ENCODE measurements at places on chromosomes 11 and 22.
A peak's percentile ranks its signal among the peaks of the same experiment; 100 is the strongest.

DNA sequence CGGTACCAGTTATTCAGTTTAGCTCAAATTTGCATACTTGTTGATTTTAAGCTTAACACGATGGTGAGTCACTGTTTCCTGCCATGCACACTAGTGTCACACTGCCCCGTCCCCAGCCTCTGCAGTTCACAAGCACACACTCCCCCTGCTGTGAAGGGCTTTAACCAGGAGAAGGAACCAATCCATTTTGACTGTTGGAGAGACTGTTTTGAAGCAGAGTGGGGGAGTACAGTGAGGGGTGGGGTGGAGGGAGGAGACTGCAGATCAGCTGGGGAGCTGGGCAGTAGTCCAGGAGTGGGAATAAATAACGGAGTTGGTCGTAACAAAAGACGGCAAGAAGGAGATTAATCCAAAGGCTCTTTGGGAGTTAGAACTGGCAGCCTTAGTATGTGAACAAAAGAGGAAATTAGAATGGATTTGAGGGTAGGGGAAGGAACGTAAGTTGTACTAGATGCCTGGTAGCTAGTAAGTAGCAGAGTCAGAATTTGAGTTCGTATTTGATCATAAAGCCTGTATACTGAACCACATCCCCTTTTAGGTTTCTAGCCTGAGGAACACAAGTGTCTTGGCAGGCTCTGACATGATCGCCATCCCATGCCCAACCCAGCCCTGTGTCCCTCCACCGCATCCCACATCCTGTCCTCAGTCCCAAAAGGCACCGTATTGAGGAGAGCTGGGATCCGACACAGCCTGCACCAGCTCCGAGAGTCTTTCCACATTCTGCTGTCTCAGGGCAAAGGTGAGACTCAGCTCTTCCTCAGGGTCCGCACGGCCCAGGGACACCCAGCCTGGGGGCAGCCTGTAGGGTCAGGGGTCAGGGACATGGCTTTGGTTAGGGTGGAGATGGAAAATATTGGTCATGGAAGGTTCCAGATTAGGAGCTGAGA lies 862 bp downstream of the TPP1 start:
- no peak for DNase-seq

DNA sequence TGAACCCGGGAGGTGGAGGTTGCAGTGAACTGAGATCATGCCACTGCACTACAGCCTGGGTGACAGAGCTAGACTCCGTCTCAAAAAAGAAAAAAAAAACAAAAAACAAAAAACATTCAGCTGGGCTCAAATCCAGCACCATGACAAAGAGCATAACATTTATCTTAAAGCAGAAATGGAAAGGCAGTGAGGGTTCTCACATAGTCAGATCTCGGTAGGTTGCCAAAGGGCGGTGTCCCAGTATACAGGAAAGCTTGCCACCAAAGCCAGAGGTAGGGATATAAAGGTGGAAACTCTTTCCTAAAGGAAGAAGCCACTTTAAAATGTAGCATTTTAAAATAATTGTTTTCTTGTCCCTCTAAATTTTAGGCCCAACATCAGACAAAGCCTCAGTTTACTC lies 22.4 kb upstream of the CAPRIN1 start:
- no peak for DNase-seq

DNA sequence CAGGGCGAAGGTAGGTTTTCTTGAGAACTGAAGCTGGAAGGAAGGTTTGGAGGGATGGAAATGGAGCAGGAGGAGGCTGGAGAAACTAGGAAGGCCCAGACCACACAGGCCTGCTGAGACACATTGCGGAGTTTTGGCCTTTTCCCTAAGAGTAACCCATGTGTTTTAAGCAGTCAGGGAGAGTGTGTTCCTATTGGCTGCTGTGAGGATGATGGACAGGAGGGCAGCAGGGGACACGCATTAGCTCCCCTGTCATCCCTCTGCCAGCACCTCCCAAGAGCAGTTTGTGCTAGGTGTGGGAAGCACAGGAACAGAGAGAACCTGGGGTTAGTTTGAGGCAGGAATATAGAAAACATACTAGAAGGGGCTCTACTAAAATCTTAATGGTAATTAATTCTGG lies 842.1 kb downstream of the TBC1D22A start:
- DNase-seq: no peak

- no peak for DNase-seq
These were observed 133.5 kb downstream of the RBFOX2 start for GRCh38 chr22:35894937-35895708.

- DNase-seq: no peak
These were observed 270.0 kb downstream of the SOX6 start for GRCh38 chr11:16086229-16086819.

DNA sequence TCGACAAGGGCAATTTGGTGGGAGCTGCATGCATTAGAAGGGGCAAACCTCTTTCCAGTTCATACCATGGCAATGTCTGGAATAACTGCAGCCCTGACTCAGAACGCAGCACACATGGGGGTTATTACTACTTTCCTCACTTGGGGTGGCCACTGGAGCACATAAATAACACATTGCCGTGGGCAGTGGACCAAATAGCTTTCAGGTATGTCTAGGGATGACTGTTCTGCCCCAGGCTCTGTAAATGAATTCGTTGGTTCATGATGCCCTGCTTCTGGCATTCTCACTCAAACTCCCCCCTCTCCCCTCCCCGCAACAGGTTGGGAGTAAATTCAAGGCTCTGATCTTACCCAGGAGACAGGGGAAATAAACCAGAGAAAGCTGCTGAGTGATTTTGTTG lies 238.0 kb upstream of the PLET1 start:
- no peak for DNase-seq

DNA sequence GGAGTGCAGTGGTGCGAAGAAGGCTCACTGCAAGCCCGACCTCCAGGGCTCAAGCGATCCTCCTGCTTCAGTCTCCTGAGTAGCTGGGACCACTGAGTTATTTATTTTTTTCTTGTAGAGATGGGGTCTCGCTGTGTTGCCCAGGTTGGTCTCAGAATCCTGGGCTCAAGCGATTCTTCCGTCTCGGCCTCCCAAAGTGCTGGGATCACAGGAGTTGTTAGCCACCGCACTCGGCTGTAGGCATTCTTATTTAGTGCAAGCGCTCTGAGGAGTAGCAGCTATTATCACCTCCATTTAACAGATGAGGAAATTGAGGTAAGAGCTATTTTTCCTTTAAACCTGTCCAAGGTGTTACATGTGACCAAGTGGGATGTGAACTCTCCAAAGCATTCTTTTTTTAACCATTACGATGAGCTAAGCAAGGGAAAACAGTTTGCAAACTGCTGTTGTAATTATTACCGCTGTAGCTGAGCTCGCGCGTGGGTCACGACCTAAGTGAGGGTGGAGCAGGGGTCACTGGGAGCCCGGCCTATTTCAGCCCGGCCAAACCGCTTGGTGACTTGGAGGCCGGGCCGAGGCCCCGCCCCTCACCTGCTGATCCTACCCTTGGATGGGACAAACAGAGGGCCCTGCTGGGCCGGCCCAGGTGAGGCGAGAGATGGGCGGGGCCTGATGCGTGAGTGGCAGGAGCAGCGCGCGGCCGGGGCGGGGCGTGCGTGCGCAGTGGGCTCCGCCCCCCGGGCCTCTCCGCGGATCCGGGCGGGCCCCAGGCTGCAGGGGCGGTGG lies 449 bp upstream of the KREMEN1 start:
- peak; percentile 78 for DNase-seq

DNA sequence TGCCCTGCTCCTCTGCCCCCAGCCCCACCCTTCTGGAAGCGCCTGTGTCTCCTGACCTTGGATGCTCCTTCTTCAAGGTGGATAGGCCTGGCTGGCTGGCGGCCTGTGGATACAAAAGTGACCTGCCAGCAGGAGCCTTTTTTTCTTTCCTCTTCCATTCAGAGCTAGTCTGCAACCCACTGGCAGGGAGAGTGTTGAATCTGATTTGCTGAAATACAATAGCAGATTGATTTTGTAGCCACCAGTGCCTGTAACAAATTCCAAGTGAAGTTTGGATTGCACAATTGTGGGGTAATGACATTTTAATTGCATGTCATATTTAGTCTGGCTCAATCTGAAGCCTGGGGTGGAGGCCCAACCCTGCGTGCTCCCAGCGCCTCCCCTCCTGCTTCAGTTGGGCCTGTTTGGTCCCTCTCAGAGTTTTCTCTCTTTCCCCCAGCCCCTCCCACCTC lies 97.2 kb downstream of the GRIK4 start:
- DNase-seq: no peak

DNA sequence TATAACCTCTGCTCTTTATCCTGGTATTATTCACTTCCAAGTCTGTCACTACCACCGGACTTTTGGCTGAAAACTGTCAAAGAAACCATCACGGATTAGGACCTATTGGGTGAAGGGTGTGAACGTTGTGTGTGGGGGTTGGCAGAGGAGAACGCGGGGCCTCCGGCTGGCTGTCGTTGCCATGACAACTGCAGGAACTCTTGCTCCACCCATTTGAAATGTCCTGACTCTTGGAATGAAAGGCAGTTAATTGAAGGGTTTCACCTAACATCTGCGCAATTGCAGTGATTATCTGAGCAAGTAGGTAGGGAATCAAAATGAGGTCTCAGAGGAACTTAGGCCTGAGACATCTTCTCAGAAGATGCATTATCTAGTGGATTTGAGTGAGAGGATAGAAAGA lies 60.9 kb upstream of the CLMP start:
- DNase-seq: no peak

DNA sequence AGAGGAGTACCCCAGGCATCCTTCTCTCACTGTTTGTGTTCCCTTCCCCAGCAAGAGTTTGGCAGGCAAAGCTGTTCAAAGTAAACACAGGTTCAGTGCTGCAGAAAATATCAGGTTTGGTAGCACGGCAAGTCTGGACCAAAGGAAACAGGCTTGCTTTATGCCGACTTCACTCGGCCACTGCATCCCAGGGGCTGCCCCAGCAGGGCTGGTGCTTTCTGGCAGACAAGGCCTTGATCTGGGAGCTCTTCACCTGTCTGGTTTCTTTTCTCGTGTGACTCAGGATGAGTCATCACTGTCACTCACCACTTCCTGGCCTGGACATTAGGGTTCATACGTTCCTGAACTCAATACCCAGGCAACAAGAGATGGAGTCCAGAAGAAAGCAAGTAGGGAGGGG lies 52.6 kb upstream of the NAV2 start:
- peak; percentile 21 for DNase-seq

DNA sequence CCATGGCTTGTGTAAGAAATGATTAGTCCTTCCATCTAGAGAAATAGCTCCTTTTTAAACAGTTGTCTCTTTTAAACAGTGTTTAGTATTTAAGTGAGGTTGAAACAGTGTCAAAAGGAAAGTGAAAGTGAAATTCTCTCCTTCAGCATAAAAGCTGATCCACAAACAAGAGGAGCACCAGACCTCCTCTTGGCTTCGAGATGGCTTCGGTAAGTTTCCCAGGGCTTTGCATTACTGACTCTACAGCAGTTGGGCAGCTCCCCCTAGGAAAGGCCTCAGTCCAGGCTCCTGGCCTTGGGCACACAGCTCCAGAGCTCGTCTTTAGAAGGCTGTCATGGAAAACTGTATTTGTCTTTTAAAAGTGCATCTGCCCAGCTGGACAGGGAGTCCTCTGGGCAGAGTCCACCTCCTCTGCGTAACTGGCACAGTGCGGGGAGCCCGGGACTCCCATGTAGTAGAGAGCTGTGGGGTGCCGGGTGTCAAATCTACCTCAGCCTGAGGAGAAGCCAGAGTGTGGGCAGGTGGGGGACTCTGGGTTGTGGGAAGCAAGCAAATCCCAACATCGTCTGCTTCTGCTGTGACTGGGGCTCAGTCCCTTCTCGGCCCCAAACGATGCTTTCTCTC lies at the start of gene PLAAT4:
Gene PLAAT4 (plus strand): TSS at position 140 of the 624 bp plus-strand sequence. CDS start 61 bp downstream, at position 201.
- peak; percentile 50 for DNase-seq

DNA sequence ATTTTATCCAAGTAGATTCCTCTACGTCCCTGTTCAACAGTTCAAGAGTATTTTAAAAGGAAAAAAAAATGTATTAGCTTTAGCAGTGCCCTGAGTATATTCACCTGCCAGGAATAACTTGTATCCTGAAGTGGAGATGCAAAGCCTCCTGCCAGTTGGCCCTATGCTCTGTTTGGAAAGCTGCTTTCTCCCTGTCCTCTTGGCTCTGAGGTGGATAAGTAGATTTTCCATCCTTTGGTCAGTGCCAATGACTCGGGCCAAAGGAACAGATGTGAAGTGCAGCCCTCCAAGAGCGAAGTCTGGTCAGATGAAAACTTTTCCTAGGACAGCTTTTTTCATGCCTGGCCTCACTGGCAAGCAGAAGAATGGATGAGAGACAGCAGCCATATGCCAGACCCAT lies 839.9 kb upstream of the TENM4 start:
- no peak for DNase-seq

- DNase-seq: no peak
These were observed 4.3 kb downstream of the SHANK3 start for GRCh38 chr22:50676661-50677492.

DNA sequence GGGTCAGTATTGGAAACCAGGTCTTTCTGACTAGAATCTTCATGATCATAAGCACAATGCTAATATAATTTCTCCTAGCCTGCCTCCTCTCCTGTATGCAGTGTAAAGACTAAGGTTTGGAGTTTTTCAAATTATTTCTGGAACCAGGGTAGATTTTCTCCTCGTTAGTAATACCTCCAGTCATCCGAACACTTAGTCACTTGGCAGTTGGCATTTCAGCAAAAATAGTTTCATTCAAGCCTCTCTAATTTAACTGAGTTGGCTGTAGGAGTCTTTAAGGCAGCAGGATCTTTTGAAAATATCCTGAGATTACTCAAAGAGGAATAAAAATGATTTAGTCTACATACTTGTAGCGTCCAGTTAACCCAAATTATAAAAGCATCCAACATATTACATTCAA lies 6.3 kb downstream of the TYR start:
- no peak for DNase-seq

DNA sequence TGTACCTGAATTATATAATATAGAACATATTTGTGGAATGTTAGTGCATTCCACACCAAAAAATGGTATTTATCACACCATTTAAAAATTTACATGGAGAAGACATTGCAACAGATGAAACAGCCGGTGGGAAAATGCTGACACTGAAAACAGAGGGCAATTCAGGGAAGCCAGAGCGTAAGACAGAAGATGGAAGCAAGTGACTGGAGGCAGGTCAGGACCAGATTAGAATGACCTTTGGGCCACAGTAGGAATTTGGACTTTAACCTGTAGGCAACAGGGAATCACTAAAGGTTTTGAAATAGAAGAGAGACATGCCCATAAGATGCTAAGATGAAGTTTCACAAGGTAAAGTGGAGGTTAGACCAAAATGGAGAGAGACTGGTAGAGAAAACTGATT lies 60.5 kb downstream of the METTL15 start:
- DNase-seq: no peak

GRCh38 chr11:112226062-112226830 lies at the start of gene PTS:
Gene PTS (plus strand): TSS chr11:112226428. CDS start chr11:112226444, 16 bp downstream.
- peak; percentile 76 for DNase-seq

DNA sequence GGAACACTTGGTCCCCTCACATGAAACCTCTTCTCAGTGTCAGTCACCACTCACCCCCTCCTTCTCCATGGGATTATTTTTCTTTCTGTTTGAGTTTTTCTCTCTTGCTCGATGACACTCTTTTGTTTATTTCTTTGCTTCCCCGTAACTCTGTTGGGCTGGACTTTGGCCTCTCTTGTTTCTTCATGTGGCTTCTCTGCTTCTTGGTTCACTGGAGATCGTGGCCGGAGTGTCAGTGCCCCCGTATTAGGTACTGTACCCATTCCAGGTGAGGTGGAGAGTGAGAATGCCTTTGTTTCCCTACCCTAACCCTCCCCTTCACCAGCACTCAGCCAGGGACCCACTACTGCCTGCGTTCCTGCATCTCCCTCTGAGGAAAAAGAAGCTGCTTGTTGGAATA lies 32.5 kb downstream of the CYB5R2 start:
- DNase-seq: no peak

GRCh38 chr11:107619926-107620325 lies 29.0 kb downstream of the ELMOD1 start:
- no peak for DNase-seq

GRCh38 chr11:44437122-44437521 lies 127.2 kb upstream of the ALX4 start:
- DNase-seq: no peak

GRCh38 chr11:92383430-92383829 lies 158.8 kb downstream of the FAT3 start:
- no peak for DNase-seq
